Nephron progenitor cell (in vitro differentiated cells): ENCODE measurements at places on chromosomes 5 and 9.

DNA sequence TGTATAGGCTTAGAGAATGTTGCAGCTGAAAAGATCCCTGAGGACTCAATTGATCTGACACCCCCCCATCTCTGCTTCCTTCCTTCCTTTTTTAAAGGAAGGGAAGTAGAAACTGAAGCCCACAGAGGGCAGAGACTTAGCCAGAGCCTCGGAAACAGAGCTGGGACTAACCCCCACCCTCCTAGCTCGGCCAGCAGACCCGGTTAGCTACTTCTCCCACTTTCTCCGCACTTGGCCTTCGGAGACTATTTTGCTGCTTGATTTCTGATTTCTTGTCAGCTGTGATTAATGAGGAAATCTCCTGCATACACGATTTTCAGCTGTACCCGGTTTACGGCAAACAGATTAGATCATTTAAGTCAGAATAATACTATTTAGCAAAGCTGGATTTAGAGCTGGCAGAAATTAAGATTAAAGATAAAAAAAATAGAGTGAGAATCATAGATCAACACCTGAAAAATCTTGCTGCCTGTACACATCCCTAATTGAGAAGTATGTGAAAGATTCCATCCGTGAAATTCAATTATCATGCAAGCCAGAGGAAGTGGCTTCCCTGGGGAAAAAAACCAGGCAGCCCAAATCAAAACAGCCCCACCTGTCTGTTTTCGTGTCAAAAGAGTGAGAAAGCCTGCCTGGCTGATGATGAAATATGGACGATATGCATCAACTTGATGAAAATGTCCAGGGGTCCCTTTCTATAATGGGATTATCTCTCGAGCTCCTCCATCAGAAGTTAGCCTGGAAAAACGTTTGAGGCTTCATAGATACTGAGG lies 159.5 kb upstream of the SHB start:
- DNase-seq, result no peak

DNA sequence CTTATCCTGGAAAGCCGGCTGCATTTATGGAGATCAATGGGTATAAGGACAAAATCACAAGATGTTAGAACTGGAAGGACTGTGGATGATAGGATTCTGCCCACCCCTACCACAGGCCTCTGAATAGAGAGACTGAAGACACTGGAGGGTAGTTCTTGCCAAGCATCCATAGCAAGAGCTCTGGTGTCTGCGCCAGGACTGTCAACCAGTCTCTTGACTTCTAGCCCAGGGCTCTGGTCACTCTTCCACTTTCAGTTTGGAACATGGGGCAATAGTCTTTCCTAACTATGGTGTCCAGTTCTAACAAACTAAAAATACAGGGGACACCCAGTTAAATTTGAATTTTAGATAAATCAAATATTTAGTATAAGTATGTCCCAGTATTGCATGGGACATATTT lies 23.4 kb downstream of the LARP1 start:
- no peak for DNase-seq

- DNase-seq, result peak; percentile 85
These were observed at the start of gene MRPS30 for GRCh38 chr5:44808435-44809214. MRPS30 (plus strand) TSS chr5:44808947; CDS start chr5:44808963, 16 bp downstream.

GRCh38 chr9:104412238-104412637 lies 91.8 kb upstream of the OR13F1 start:
- no peak for DNase-seq

DNA sequence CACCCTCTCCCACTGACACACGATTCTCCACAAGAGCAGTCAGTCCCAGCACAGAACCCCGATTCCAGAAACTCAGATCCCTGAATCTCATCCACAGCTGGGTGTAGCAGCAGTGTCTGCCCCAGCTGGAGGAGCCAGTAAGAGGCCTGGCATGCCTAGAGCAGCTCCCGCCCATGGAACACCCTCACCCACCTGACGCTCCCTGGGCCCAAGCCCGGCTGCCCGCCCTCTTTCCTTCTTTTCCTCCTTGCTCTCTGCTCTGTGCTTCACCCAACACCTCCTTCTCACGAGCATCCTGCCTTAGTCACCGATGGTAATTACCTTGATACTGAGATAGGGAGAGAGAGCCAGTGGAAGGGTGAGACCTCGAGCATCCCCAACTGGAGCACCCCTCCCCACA lies 8.7 kb downstream of the PCDH1 start:
- DNase-seq, result no peak

DNA sequence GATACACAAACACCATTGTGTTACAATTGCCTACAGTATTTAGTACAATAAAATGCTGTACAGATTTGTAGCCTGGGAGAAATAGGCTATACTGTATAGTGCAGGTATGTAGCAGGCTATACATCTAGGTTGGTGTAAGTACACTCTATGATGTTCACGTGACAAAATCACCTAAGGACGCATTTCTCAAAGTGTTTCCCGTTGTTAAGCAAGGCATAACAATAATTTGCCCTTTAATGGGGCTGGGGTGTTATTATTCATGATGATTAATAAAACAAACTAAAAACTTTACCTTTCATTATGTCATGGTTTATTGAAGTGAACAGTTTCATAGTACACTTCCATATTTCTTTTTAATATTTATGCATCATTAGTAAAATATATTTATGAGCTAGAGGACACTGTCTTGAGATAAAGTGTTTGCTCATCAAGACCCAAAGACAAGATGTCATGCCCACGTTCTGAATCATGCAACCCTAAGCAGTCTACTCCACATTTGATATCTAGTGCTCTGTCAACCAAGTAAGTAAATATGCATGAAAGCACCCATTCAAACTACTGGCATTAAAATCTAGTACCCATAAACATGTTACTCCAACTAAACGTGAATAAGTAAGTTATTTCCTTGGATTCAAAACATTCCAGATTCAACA lies 220.5 kb downstream of the NR2F1-AS1 start:
- no peak for DNase-seq

DNA sequence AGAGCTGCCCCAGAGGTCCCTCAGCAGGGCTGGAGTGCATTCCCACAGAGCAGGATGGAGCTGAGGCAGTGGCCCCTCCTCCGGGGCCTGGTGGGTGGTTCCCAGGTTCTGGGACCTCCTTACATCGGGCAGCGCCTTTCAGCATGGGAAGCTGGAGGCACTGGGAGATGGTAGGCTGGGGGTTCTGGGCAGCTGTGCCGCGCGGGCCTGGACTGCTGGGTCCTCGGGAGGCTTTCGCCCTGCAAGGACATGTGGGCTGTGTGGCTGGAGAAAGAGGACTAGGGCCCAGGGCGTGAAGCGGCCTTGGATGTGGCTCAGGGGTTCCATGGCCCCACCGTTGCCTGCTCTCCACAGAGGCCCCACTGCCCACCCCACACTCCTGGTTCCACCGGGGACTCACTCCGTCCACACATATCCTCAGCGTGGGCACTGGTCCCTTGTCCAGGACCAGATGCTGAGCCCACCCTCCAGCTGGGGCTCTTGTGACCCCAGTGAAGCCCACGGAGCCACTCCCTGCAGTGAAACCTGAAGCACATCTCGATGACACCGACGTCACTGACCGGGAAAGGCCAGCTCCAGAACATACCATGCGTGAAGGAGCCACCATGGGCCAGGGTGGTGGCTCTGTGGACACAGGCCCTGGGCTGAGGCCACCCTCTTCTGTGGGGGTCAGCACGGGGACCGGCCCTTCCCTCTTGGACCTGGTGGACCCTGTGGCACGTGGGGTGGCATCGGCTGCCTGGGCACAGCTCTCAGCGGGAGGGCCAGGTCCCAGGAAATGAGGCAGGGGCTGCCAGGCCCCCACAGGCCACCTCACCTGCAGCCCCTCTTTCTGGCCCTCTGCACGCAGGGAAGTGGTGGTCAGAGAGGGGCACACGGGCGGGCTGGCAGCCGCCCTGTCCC lies 31.5 kb upstream of the NKD2 start:
- no peak for DNase-seq

- no peak for DNase-seq
These were observed 89.3 kb upstream of the TNC start for GRCh38 chr9:115207003-115207836.

- DNase-seq, result no peak
These were observed 106.6 kb downstream of the COL23A1 start for GRCh38 chr5:178483620-178484019.

DNA sequence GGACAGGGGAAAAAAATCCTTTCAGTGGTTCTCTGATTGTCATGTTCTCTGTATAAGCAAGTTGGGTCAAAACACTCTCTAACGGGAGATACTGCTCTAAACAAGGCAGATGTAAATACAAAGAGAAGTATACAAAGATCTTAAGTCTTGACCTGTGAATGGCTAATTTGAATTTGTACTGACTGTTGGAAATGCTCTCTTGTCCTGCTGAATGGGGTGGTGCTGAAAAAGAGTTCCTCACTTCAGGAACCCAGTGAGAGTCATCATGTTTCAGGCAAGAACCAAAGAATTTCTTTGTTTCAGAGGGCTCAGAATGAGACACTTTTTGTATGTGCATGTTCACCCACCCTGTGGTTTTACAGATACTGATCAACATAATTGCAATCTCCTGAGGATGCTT lies 461.0 kb downstream of the NR2F1-AS1 start:
- DNase-seq, result no peak

DNA sequence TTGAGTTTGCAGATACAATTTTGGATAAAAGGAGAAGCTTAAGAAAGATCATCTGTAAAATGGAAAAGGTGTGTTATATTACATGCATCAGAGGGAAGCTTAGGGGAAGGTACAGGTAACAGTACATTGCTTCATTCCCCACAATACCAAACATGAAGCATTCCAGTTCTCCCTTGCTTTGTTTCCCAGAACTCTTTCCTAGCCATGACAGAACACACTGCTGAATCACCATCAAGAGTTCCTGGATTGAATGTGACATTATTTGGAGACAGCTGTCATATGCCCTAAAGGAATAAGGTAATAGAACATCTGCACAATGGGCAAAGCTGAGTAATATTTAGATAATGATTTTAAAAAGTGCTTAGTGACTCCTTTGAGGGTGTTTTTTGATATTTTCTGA lies 303.5 kb upstream of the ST8SIA4 start:
- no peak for DNase-seq

DNA sequence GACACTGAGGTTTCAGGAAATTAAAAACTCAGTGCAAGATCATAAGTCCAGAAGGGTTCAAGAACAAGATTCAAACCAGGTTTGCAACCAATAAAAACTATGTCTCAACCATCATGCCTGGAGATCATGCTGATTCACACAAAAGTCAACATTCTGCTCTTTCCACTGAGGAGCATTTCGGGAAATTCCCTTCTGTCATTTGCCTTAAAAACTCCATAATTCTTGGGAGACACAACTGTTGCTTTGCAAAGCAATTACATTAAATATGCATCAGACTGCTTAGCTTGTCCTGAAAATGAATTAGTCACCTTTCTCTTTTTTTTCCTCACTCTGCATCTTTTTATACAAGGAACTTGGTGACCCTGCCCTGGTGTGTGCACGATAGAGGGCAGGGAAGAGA lies 275.9 kb upstream of the ZNF462 start:
- DNase-seq, result no peak

DNA sequence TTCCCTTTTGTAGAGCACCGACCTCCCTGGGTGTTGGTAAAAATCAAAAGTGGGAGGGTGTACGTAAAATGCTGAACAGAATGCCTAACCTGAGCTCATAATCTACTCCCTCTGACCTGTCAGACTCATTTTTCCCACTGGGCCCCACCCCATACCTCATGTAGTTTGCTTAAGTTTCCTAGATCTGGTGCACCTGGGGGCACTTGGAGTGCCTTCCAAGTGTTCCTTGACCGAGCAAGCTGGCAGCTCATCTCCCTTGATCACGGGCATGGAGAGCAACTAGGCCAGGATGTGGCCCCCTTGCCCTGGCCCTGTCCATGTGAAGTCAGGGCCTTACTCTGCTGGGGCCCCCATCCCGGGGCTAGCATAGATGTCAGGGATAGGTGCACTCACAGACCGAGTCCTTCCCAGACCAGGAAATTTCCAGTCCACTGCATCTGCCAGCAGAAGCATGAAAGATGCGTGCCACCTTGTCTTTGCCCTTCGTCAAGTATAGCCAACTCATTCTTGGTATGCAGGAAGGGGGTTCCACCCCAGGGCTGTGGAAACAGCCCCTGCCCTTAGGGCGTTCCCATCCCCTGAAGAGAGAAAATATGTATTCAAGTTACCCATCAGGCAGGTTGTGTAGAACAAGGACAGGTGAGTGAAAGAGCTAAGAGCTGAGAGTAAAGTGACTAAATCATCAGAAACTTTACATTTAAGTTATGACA lies 41.9 kb downstream of the SLC22A5 start:
- DNase-seq, result no peak

DNA sequence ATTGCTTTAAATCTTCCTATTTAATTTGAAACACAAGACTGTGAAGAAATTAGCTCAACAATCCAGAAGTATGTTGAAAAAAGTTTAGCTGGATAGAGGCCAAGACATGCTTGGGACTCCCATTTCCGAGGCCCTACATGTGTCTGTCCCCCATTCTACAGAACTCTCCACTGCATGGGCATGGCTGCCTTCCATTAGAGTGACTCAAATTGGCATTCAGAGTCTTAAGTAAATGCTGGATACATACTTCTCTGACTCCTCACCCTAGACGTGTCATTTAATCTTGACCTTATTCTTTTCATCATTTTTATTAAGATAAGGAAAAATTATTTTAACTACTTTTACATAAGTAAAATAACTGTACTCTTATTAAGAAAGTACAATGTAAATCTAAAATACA lies 530.4 kb upstream of the CDH9 start:
- no peak for DNase-seq
